Epithelial cell of proximal tubule (primary cell): ENCODE measurements at places on chromosomes 13 and 19. TPM values are rescaled to one million over a fixed set of nuclear protein-coding genes. Genes with fewer than 3 reads are reported as not detected.

- no peak for DNase-seq
These were observed 6.7 kb upstream of the ERFL start for GRCh38 chr19:41934849-41935374.

GRCh38 chr13:93714171-93714570 is 487.6 kb downstream of the GPC6 start:
- DNase-seq, result no peak

- DNase-seq, result no peak
These were observed 1.8 kb downstream of the TMEM91 start for GRCh38 chr19:41377977-41378709.

PRR22 gene
- total RNA-seq, result 1.5 TPM in 1 of 2 replicates, not detected in the other

TRIM28 gene
- 454 and 661 TPM in 2 replicates for total RNA-seq
